Activated T-helper 2 cell treated with anti-CD3 and anti-CD28 coated beads, Interferon-gamma antibody, Interleukin-2, Interleukin-4, amounts not matched to agents 10 μg/mL and 5 μg/mL and 100 μg/mL, durations not matched to agents 14 hours and 24 hours and 36 hours (primary cell): ENCODE measurements at places on chromosomes 2 and 18.

DNA sequence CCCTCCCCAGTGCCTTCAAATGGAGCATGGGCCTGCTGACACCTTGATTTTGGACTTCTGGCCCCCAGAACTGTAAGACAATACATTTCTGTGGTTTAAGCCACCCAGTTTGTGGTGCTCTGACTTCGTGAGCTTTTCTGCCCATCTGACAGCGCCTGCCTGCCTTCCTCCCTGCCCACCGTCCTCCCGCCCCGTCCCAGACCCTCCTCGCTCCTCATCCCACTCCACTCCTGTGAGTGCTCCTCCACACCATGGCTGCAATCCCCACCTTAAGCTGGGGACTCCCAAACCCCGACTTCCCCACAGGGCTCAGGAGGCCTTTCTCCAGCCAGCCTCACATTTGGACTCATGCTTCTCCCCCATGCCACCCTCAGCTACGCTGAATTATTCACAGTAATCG is 70.7 kb downstream of the CABLES1 start:
- DNase-seq: no peak
- H3K27me3 ChIP-seq: no peaks in the 10 kb centered on the region
- no peak overlapping the region for H3K4me3 ChIP-seq
- H3K36me3 ChIP-seq: peaks cover 87% of the 10 kb centered on the region

GRCh38 chr2:145728511-145728910 is 1208.6 kb upstream of the ZEB2 start:
- no peaks in the 10 kb centered on the region for H3K27me3 ChIP-seq
- H3K27ac ChIP-seq: no peak overlapping the region
- no peaks in the 10 kb centered on the region for H3K36me3 ChIP-seq
- DNase-seq: no peak
- H3K4me3 ChIP-seq: no peak overlapping the region

GRCh38 chr2:221203856-221204255 is 368.2 kb downstream of the EPHA4 start:
- H3K4me3 ChIP-seq: no peak overlapping the region
- no peak overlapping the region for H3K27ac ChIP-seq
- DNase-seq: no peak
- H3K4me1 ChIP-seq: no peaks in the 10 kb centered on the region
- no peaks in the 10 kb centered on the region for H3K36me3 ChIP-seq

GRCh38 chr2:172387361-172387760 is 40.0 kb upstream of the ITGA6 start:
- H3K4me3 ChIP-seq: no peak overlapping the region
- H3K36me3 ChIP-seq: no peaks in the 10 kb centered on the region
- H3K4me1 ChIP-seq: peaks cover 1% of the 10 kb centered on the region
- no peaks in the 10 kb centered on the region for H3K27me3 ChIP-seq
- no peak overlapping the region for H3K27ac ChIP-seq
- DNase-seq: no peak

GRCh38 chr18:46720521-46720920 is 36.3 kb downstream of the ST8SIA5 start:
- H3K4me3 ChIP-seq: no peak overlapping the region
- H3K27ac ChIP-seq: no peak overlapping the region
- DNase-seq: no peak
- H3K27me3 ChIP-seq: peaks cover 1% of the 10 kb centered on the region
- no peaks in the 10 kb centered on the region for H3K4me1 ChIP-seq

GRCh38 chr2:71882949-71883472 is 264.7 kb downstream of the CYP26B1 start:
- no peaks in the 10 kb centered on the region for H3K4me1 ChIP-seq
- H3K36me3 ChIP-seq: no peaks in the 10 kb centered on the region
- no peak overlapping the region for H3K4me3 ChIP-seq
- no peak overlapping the region for H3K27ac ChIP-seq
- H3K27me3 ChIP-seq: no peaks in the 10 kb centered on the region

- DNase-seq: no peak
- no peak overlapping the region for H3K4me3 ChIP-seq
- peaks cover 68% of the 10 kb centered on the region for H3K36me3 ChIP-seq
- H3K27me3 ChIP-seq: no peaks in the 10 kb centered on the region
- no peaks in the 10 kb centered on the region for H3K4me1 ChIP-seq
- H3K27ac ChIP-seq: no peak overlapping the region
Observed at GRCh38 chr2:239157771-239158170, 243.0 kb downstream of the HDAC4 start.

DNA sequence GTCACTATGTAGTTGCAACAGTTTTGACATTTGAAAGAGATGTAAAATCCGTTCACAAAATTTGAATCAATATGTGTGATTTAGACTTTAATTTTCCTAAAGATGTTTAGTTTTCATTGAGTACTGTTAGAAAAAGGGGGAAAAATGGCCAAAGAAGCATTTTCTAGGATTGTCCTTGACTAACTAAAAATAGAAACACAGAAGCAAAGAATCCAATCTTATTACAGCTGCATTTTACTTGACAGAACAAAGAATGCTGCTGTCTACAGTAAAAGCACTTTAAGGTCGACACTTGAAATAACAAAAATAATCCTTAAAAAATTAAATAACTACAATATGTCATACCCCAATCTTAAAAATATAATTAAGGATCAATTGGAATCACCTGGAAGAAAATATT is 48.9 kb downstream of the FRZB start:
- H3K36me3 ChIP-seq: no peaks in the 10 kb centered on the region
- peaks cover 3% of the 10 kb centered on the region for H3K27me3 ChIP-seq
- DNase-seq: no peak
- no peak overlapping the region for H3K27ac ChIP-seq
- no peak overlapping the region for H3K4me3 ChIP-seq

DNA sequence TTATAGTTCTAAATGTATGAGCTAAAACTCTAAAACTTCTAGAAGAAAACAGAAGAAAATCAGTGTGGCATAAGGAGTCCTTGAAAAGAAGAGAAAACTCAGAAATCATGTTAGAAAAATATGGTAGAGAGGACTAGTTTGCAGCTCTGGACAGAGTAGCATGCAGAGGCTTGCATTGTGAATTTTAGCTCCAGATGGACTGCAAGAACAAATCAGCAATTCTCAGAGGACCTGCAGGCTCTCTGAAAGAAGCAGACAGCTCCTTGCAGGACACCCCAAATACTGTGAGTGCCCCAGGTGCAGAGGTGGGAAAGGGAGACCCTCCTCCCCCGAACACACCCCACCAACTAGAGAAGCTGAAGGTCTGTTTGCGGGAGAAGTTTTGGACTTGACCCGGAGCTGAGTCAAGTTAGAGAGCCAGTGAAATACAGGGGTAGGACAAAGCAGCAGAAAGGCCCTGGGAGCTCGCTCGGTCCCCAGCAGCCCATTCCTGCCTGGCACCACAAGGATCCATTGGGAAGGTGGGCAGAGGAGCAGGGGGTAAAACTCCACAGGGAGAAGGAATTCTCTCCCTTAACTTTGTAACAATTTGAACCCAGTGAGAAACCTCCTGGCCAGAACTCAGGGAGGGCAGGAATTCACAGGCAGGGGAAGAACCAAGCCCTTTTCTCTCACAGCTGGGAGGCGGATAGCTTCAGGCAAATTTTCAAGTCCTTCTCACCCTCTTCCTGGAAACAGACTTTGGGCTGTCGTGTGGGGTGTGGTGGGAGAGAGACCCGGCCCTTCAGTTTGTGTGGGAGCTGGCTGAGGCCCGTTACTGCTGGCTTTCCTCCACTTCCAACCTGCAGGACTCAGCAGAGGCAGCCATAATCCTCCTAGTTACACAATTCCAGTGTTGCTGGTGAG is 216.2 kb upstream of the SLC35G4 start:
- H3K27ac ChIP-seq: no peak overlapping the region
- DNase-seq: no peak
- no peaks in the 10 kb centered on the region for H3K27me3 ChIP-seq
- H3K36me3 ChIP-seq: no peaks in the 10 kb centered on the region
- H3K4me3 ChIP-seq: no peak overlapping the region

DNA sequence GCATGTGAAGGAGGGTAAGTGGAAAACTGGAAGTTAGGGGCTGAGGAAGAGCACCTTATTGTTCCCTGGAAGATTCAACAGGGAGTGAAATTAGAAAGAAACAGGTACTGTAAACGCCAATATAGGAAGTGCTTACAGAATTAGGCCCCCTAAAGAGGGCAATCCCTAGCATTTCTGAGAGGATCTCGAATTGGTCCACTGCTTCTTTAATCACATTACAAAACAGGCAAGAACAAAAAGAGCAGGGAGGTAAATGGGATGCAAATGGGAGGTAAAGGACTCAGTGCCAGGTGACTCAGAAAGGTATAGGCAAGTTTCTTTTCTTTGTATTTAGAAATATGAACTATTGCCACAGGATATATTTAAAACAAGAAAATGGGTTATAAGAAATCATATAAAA is 116.4 kb upstream of the FANCL start:
- no peak overlapping the region for H3K4me3 ChIP-seq
- no peaks in the 10 kb centered on the region for H3K36me3 ChIP-seq
- no peaks in the 10 kb centered on the region for H3K4me1 ChIP-seq
- no peak for DNase-seq

GRCh38 chr2:84768840-84769239 is 112.0 kb downstream of the TRABD2A start:
- H3K27me3 ChIP-seq: peaks cover 14% of the 10 kb centered on the region
- no peak for DNase-seq
- peaks cover 4% of the 10 kb centered on the region for H3K4me1 ChIP-seq
- peaks cover 15% of the 10 kb centered on the region for H3K36me3 ChIP-seq
- H3K4me3 ChIP-seq: no peak overlapping the region
- no peak overlapping the region for H3K27ac ChIP-seq

DNA sequence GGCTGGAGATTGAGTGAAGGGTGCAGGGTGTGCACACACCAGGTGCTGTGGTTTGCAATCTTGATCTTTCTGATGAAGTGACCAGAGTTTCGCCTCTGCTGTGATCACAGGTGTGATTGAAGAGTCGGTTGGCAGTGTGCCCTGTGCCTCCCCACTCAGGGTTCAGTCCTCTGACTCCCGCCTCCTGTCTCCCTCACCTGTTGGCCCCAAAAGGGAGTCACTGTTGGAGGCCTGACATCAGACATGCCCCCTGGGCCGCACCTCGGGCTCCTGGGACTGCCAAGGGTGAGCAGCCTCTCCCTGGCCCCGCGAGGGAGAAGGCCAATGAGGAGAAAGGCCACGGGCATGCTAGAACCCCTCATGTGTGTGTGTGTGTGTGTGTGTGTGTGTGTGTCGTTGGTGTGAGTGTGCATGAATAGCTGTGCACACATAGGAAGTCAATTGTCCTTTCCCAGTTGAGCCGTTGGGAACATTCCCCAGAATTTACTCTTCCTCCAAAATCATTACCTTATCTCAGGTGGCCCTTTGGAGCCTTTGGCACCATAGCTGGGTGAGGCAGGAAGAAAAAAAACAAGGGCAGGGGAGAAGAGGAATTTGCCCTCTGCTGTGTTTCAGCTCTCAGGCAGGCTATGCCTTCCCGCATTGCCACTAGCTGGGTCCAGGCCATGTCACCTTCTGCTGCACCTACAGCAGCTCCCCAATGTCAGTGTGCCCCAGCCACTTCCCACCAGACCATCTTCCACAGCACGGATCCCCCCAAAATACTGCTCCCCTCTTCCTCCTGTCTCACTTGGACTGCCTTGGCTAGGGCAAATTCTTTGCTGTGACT is 78.1 kb upstream of the LAPTM4A start:
- no peak for DNase-seq
- H3K27ac ChIP-seq: no peak overlapping the region
- no peaks in the 10 kb centered on the region for H3K36me3 ChIP-seq

GRCh38 chr18:39994498-39994897 is 1960.5 kb upstream of the PIK3C3 start:
- no peak overlapping the region for H3K4me3 ChIP-seq
- no peak overlapping the region for H3K27ac ChIP-seq
- DNase-seq: no peak
- H3K36me3 ChIP-seq: no peaks in the 10 kb centered on the region
- H3K27me3 ChIP-seq: no peaks in the 10 kb centered on the region
- H3K4me1 ChIP-seq: no peaks in the 10 kb centered on the region

DNA sequence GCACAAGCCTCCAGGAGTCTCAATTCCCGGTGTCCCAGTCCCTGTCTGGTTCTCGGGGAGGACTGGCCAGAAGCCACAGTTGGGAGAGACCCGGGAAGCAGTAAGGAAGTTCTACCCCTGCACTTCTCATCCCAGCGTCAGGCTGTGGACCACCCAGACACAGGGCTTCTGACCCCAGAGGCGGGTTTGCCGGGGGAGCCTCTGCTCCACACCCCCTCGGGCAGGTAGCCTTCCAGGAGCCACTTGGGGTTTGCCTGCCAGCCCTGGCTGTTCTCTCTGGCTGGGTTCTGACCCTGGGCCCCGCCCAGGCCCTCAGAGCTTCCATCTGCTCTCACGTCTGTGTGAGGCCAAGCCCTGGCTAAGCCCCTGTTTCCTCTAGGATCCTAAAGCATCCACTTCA is 94.4 kb upstream of the GPC1 start:
- no peak overlapping the region for H3K4me3 ChIP-seq
- peaks cover 2% of the 10 kb centered on the region for H3K27me3 ChIP-seq
- DNase-seq: no peak

DNA sequence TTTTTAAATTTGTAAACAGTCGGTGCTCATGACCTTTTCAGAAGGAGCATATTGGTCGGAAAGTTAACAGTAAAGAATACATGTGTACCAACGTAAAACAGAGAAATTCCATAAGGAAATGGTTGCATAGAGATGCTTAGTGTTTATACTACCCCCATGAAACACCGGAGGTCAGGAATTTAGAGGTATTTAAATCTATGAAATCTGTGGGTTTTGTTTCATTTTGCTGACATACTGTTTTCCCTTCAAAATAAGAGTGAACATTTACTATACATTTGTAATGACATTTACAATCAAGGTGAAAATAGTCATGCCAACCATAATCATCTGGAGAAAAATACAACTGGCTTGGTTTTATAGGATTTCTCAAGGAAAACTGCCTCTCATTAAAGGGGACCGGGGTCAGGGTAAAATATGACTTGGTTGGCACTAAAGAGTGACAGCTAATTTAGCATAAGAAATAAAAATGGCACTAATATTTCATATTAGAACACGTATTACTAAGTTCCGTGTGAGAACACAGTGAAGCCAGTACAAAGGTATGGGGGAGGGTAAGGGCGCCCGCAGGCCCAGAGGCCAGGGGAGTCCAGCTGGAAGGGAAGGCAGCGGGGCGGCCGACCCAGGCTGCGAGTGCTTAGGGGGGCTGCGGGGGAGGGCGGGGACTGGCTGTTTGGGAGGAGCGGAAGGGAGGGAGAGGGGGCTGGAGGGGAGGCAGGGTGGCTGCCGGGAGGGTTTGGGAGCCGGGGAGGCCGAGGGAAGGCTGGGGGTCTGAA is 1.1 kb upstream of the RNU4ATAC start:
- H3K27ac ChIP-seq: peak overlapping the region; percentile 99
- peaks cover 40% of the 10 kb centered on the region for H3K36me3 ChIP-seq
- no peaks in the 10 kb centered on the region for H3K27me3 ChIP-seq
- peaks cover 53% of the 10 kb centered on the region for H3K4me1 ChIP-seq
- no peak for DNase-seq

DNA sequence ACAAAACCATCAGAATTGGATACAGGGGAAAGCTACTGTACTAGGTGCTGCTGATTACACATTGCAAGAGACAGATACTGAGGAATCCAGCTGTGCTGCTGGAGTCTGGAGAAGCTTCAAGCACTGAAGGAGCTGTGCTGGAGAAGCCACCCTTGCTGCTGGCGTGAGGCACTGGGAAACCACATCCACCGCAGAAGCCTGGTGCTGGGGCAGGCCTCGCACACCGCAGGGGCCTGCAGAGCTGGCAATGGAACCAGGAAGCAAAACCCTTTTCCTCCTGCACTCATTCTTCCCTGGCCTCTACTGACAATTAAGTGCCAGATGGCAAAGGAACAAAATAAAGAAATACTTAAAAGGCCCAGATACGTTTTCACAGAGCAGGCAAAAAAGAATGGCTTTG is 94.4 kb upstream of the MSH6 start:
- no peaks in the 10 kb centered on the region for H3K36me3 ChIP-seq
- no peak overlapping the region for H3K4me3 ChIP-seq
- H3K4me1 ChIP-seq: no peaks in the 10 kb centered on the region
- no peak overlapping the region for H3K27ac ChIP-seq
- peaks cover 1% of the 10 kb centered on the region for H3K27me3 ChIP-seq
- DNase-seq: no peak
